ENCODE measurements at places on chromosomes 2 and 18. TPM values are rescaled to one million over a fixed set of nuclear protein-coding genes. Genes with fewer than 3 reads are reported as not detected.

ALPP gene
- total RNA-seq, result not detected

- DNase-seq, result no peak
These were observed 174.0 kb downstream of the TWIST2 start for GRCh38 chr2:239021651-239022436.

GATA6 gene
- total RNA-seq, result 0.92 TPM

DNA sequence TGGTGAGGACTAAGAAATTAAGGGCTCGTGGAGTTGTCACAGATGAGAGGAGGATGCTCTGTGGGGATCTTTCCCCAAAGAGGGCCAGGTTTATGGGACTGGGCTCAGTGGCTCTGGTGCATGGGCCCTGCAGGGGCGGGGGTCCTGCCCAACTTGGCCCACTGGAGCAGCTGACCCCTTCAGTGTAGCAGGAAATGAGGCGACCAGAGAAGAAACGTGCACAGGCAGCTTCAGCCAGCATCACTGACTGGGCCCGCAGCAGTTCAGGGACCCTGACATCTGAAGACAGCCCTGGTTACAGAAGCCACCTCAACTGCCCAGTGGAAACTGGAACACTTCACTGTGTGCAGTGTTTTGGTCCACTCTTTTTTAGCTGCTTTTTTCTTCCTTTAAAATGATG is 72.8 kb downstream of the EMILIN2 start:
- no peak for DNase-seq

DSG1 gene
- not detected for total RNA-seq

CAD gene
- total RNA-seq, result 8.2 TPM

DNA sequence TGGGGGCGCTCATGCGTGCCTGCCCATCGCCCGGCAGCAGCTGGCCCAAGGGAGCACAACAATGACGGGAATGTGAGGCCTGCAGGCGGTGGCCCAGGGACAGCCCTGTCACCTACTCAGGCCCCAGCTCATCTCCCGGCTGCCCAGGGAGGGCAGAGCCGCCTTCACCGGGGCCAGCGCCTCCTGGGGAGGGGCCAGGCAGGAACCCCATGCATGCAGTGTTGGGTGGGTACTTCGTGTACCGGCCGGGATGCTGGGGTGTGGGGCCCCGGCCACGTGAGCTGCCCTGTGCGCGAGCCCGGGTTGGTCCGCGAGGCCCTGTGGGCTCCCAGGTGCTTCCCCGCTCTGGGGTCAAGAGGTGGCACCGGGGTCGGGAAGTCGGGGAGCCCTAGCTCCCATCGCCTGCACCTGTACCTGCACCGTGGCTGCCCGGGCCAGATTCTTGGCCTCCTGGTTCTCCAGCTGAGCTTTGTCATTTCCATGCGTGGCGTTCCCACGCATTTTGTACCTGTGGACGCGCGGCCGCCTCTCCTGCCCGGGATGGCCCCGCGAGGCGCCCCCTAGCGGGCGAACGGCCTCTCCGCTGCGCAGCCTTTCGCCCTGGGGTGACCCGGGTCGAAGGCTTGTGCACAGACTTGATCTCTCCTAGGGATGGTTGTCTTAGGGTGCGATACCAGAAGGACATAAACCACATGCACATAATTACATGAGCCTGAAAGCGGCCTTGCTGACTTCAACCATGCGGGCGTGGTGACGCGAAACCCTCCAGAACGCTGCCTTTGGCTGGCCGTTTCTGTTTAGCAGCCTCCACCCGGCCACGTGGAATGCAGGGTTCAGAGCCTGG is 950 bp downstream of the KLHL30 start:
- DNase-seq, result no peak

SLC4A3 gene
- total RNA-seq, result 1.4 TPM

DNA sequence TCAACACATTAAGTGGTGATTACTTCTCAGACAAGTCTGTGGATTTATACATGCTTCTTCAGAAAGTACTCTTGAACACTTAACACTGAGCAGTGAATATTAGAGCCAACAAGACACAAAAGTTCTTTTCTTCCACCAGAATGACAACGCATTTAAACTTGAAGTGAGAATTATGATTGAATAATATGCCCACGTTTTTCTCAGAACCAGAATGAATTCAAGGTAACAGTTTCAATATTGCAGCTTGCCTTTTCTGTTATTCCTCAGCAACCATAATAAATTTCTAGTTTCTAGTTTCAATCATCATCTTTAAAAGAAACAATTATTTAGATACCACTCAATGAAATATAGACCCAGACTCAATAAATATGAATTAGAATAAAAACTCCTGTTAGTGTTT is 547.0 kb downstream of the NUP35 start:
- no peak for DNase-seq

- no peak for DNase-seq
These were observed 21.6 kb downstream of the CUL3 start for GRCh38 chr2:224563537-224563936.

SLC11A1 gene
- 3.3 TPM for total RNA-seq

GRCh38 chr18:66211749-66212148 is 392.1 kb downstream of the CDH19 start:
- DNase-seq, result no peak

DNA sequence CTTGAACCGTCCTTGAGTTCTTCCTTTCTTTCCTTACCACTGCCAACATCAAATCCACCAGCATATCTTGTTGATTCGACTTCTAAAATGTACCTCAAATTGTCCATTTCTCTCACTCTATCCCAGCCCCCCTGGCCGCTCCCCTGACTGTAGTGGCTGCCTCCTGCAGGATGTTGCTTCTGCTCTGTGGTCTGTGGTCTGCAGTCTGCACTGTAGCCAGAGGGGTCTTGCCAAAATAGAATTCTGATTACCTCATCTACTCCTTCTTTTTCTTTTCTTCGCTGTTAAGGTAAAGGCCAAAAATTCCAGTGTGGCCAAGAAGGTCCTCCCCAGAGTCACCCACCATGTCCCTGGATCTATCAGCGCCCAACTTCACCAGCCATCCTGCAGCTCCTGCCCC is 79.5 kb upstream of the ALPP start:
- no peak for DNase-seq

ZNF396 gene
- total RNA-seq, result 0.78 TPM

ALPI gene
- total RNA-seq, result not detected

DNA sequence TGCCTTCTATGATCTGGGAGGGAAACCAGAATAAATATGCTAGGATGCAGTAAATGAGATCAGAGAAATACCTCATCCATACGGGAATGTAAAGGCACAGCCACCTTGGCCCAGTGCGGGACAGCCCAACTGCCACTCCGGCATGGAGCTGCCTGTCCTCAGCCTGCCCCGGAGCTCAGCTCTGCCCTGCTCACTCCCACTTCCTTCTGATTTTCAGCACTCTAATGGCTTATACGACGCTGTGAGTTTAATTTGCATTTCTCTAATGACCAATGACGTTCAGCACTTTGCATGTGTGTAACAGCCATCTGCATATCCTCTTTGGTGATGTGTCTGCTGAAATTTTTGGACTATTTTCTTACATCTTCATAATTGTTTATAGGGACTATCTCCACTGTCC is 172.5 kb upstream of the RAB6C start:
- no peak for DNase-seq

- no peak for DNase-seq
These were observed 49.3 kb downstream of the GPR39 start for GRCh38 chr2:132465917-132466316.

- no peak for DNase-seq
These were observed 67.6 kb downstream of the SCN1A start for GRCh38 chr2:166060191-166060590.

DNA sequence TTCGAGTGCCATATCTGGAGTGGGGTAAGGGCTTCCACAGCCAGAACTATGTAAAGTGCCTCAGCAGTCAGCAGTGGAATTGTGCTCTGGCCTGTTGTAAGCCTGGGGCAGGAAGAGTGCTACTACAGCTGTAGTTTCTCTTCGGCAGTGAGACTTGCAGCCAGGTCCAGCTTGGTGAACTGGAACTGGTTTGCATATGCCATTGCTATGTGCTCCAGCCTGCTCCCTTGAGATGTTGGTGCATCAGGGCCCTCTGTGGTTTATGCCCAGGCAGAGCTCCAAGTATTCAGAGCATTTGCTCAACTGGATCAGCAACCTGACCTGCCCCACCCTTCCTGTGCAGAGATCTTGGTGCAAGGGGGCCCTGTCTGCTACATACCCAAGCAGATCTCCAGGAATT is 47.8 kb downstream of the ZNF804A start:
- no peak for DNase-seq

CNOT9 gene
- 15.9 TPM for total RNA-seq

DNA sequence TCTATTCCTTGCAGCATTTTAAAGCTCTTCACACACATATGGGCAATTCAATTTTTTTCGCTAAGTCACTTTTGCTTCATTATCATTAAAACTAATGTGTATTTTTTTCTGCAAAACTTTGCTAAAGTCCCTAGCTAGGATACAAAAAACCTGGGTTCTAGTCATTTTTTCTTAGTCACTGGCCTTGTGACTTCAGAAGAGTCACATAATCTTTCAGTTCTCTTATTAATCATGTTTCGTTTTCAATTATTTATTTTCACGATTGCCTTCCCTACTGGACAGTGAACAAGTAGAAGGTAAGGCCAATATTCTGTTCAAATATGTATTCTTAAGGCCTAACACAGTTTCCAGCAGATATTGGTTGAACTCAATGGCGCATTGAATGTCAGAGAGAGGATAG is 60.9 kb upstream of the CYRIA start:
- DNase-seq, result no peak

DNA sequence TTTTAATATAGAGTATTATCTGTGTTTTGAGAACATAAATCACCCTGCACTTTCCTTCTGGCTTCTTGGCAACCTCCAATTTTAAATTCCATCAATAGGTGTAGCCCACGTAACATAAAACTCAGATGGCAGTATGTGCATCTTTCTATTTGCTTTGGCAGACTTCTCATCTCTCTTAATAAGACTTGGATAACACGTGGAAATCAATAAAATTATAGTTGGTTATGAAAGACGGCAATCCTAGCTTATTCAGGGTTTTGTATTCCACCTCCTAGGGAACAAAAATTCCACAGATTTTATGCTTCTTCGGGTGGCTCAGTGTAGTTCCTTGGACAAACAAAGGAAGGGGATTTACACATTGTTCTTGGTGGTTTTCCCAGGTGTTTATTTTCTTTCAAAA is 299.3 kb downstream of the RND3 start:
- no peak for DNase-seq

Measured in psoas muscle (tissue), 8 donors.